Ovary (tissue), 10 donors: ENCODE measurements at places on chromosomes 5 and 9.
A peak's percentile ranks its signal among the peaks of the same experiment; 100 is the strongest.

- DNase-seq: no peak
Measured at GRCh38 chr5:45532826-45533624, 163.2 kb downstream of the HCN1 start.

DNA sequence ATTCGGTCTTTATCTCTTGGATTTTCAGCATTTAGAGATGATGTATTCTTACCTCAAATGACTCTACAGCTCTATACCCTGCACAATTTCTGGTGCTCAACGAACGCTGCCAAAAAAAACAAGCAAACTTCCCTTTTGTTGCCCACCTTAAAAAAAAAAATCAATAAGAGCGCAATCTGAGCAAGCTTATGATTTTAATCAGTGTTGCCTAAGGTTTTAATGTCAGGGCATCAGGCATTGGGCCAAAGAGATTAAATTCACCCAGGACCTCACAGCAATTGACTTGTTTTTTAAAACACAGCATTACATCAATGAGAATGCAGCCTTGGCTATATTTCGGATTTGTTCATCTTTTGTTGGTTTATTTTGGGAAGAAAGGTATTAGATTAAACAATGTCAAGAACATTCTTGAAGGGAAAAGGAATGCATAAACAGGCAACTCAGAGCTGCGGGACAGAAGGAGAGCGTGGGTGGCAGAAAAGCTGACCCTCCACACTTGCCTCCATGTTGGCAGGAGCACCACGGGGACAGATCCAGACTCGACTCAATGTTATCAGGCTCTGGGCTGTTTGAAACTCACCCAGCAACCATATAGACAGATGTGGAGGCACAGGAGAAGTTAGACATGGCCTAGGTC lies 127.5 kb upstream of the DAPK1 start:
- no peak for DNase-seq

DNA sequence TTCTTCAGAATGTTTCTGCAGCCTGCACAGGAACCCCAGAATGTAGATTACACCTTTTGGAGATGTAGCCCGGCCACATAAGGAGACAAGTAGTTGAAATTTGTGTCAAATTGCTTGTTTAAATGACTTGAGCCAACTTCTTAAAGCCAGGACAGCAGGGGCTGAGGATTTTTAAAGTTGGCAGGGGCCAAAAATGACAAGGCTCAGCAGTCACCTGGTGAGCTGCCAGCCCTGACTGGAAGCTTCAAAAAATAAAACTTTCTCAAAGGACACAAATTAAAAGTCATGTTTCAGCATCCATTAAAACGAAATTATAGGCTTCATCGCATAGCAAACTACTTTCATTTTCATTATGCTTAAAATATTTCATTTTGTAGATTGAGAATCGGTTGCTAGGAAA lies 340.3 kb upstream of the WWC1 start:
- DNase-seq: no peak

DNA sequence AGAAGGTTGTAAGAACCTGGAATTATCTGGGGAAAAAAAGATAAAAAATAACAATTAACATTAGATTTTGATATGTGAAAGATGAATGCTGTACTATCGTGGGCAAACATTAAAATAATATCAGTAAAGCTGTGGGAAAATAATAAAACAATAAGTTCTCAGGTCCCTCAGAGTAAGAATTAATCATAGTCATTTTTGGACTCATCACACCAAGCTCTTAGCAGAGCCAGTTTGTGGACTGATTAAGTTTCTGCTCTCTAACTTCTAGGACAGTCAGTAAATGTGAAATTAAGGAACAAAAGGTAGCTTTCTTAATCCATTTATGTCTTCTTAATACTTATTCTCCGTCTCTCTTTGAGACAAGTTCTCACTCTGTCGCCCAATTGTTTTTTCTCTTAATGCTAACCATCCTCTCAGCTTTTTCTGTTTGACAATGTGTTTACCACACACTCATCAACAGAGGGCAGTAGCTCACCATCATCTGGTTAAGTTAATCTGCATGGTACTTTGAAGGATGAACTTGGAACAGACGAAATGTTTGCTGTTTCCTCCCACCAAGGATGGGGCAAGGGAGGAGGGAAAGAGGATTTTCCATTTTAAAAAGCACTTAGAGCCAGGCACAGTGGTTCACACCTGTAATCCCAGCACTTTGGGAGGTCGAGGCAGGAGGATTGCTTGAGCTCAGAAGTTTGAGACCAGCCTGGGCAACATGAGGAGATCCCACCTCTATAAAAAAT lies 5.3 kb upstream of the ACO1 start:
- DNase-seq: peak; percentile 35

GRCh38 chr5:170292179-170293104 lies 5.1 kb downstream of the LCP2 start:
- no peak for DNase-seq

GRCh38 chr5:139105621-139106071 lies 92.5 kb downstream of the SIL1 start:
- DNase-seq: no peak

DNA sequence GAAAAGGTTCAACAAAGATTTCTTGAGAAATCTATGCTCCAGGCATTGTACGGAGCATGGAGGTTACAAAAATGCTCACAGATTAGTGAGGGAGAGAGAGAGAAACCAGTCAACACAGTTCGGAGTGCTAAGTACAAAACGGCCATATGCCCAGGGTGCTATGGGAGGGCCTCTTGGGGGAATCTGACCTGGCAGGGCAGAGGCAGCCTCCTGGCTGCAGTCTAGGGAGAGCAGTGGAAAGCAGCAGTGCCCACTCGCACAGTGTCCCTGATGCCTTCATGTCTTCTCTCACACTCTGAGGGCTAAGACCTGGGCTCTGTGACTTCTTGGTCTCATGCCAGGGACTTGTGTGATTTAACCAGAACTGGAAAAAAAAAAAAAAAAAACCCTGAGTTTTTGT lies 29.8 kb upstream of the SMC5 start:
- DNase-seq: peak; percentile 51

DNA sequence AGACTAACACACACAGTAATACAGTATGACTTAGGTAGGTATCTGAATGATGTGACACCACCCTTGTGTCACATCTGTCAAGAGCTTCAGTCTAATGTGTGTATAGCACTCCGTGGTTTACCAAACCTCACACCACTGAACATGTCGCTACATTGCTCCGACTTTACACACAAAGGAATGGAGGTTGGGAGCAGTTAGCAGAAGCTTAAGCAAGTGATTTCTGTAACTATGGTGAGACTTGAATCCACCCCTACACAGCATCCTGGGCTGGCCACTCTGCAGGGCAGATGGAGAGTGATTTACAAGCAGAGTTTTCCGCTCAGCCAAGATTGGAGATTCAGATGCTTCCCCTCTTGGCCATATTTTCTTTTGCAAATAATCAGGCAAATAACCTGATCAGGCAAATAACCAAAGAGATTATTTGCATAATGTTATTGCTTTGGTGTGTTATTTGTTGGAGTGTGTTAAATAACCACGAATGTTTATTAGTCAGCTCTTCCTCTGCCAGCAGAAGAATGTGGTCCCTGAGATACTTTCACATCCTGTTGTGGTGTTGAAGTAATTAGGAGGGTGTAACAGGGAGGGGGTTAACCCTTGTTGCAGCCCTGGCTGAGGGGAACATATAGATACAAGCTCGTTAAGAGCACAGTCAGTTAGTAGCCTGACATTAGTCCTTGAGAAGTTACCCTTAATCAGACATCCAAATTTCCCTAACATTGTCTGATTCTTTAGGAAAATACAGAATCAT lies 92.8 kb downstream of the SNX18 start:
- DNase-seq: no peak

DNA sequence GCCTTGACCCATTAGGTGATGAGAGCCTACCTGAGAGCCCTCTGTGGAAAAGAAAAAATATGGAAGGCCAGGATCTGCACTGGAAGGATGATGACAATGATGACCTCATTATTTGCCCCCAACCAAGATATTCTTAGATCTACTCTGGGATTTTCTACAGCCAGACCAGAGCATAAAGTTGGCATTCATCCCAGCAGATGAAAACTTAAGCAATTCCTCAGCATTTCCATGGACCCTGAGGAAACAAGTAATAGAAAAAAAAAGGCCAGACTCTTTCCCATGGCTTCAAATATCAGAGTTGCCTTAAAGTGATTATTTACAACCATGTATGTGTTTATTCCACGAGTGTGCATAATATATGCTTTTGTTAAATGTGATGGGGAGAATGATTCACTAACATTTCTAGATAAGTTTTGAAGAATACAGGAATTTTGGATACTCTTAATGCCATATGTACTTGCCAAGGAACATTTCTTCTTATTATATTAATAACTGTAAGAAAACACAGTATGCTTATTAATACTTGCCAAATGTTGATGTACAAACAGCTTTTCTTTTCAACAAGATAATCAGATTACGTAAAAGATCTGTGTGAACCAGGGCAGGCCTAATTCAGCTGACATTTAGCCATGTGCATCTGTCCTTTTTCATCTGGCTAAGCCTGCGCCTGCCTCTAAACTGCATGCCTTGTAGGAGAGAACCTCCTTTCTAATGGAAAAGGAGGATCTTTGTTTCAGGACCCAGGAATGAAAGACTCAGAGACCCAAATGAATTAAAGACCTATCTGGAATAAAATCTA lies 94.8 kb downstream of the ARRDC3 start:
- no peak for DNase-seq

DNA sequence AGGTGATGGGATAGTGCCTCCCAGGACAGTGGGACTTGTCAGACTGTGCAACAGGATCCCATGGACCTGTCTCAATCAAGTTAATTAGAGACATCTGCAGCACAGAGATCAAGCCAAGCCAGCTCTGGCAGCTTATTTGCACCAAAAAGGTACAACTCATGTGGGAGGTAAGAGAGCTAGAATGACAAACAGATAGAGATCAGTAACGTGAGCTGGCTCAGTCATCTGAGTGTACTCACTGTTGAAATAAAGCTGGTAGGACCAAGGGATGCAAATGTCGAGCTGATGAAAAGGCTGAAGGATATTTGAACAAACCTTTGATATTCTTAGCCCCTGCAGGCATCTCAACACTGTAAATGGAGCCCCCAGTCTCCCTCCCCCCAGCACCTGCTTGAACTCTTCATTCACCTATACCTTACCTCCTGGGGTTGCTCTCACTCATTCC lies 198.1 kb downstream of the EFNA5 start:
- DNase-seq: no peak

- DNase-seq: no peak
Measured at GRCh38 chr5:148343046-148343407, 7.7 kb downstream of the SPINK9 start.

- DNase-seq: no peak
Measured at GRCh38 chr5:138653502-138653901, 78.3 kb upstream of the HSPA9 start.

DNA sequence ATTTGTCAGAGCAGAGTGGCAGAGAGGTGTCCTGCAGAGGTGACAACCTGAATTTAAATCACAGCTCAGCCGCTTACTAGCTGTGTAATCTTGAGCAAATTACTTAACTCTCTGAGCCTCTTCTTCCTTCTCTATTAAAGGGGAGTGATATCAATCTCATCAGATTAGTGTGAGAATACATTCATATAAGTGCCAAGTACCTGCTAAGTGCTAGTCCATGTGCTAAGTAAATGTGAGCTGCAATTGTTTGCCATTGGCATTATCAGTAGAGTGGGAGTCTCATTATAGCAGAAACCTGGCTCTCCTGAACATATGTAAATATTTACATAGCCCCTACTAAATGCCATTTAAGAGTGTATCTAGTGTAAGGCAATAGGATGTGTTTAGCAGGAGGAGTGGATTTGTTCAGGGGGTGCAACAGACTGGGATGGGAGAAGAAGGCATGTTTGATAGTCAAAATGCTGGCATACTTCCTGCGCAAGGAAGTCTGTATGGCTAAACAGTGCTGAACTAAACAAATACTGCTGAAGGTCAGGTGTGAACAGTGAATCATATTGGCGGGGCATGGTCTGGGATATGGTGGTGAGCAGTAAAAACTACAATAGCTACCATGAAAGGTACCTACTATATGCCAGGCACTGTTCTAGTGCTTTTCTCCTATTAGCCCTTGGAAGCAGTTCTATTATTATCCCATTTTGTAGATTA lies 74.5 kb downstream of the F2RL2 start:
- no peak for DNase-seq

GRCh38 chr9:127154003-127154389 lies 31.6 kb upstream of the ANGPTL2 start:
- DNase-seq: peak; percentile 10

- DNase-seq: no peak
Measured at GRCh38 chr5:28957450-28957849, 1919.1 kb upstream of the CDH9 start.

- no peak for DNase-seq
Measured at GRCh38 chr9:4375424-4376200, 75.7 kb upstream of the GLIS3 start.

GRCh38 chr5:1401536-1402138 lies 43.6 kb downstream of the SLC6A3 start:
- no peak for DNase-seq

GRCh38 chr5:82360022-82360421 lies 81.9 kb upstream of the RPS23 start:
- no peak for DNase-seq

GRCh38 chr5:76789991-76790581 lies 28.7 kb upstream of the F2RL1 start:
- no peak for DNase-seq

- peak; percentile 61 for DNase-seq
Measured at GRCh38 chr9:107491081-107492053, 1.8 kb upstream of the KLF4 start.

DNA sequence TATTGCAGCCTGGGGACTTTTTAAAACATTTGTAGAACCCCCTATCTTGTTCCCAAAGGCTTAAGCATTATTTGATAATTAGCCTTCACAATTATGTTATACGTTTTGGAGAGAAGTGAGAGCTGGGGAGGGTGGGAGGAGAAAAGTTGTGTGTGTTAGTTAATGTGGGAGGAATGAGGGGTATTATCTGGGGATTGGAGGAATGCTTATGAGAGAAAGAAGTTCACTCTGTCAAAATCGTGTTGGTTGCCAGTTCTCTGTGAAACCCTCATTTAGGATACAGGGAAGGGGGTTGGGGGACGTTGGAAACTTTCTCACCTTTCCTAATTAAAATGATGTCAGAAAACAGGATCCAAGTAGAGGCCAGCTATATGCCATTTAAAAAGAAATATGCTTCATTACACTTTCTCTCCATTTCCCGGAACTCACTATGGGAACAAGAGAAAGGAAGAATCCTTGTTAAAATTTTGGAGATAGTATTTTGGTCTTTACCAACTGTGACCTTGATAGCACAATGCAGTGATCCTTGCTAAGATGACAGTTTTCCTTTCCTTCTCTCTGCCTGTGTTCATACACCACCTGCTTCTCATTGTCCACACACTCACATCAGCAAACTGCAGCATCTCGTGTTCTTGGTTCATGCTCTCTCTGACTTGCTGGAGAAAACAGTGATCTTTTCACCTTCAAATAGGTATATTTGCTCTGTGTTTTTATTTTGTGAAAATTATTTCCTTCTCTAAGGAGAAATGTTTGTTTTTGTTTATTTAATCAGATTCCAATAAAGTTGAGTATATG lies 336.7 kb upstream of the CLINT1 start:
- no peak for DNase-seq

- no peak for DNase-seq
Measured at GRCh38 chr5:103389846-103390245, 131.3 kb downstream of the MACIR start.
